NCI-H1105 (cell line): ENCODE measurements at places on chromosomes 4 and X.

DNA sequence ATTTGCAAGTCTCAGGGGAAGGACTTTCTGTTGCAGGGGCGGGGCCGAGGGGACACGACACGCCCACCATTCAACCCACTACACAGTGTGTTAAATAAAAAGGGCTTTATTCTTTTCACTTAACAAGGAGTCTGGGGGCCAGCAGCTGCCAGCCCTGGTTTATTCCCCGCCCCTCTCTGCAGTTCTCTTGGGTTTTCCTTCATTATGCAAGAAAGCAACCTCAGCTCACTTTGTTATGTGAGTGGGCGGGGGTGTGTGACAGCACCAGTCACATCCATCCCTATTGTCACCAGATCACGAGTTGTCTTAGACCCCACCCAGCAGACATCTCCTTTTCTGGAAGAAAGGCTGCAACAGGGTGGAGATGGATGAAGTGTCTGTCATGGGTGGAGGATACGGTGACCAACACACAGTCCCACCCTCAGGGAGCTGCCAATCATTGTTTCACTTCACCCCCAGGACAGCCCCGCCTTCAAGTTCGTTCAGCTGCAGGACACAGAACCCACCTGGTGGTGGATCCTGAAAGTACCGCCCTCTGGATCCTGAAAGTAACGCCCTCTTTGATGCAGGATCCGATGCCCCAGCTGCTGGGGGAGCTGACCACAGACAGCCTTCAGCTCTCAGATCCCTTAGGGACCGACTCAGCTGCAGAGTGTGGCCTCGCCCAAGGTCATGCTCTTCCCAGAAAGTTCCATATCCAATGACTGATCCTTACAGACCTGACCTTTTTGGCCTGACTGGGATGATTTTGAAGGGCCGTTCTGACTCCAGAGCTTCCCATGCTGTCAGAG lies 79.6 kb downstream of the SMIM20 start:
- no peak for DNase-seq

DNA sequence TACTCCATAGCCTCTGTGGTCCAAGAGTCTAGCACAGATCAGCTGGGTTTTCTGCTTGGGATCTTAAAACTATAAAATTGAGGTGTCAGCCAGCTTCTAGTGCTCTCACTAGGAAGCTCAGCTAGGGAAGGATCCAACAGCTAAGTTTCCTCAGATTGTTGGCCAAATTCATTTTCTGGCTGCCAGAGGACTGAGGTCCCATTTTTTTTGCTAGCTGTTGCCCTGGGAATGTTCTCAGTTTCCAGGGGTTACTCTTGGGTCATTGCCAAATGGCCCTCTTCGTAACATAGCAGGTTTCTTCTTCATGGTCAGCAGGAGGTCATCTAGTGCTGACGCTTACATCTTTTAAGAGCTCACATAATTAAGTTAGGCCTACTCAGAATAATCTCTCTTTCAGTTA lies 2178.2 kb downstream of the ARAP2 start:
- DNase-seq = no peak

DNA sequence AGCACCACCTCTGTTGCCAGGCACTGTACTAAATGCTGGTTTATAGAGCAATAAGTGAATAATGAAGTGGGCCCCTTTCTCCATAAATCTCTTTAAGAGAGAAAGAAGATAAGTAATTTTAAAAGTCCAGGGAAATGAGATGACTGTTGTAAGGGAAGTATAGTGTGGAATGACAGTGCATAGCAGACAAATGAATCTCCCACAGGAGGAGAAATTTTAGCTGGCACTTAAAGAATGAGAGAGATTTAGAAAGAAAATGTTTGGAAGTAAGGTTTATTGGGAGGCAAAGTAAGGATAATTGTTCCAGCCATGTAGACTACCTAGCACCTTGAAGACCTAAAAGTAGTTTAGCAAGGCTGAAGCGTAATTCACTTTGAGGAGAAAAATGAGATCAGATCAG lies 1081.1 kb upstream of the PABPC4L start:
- no peak for DNase-seq

DNA sequence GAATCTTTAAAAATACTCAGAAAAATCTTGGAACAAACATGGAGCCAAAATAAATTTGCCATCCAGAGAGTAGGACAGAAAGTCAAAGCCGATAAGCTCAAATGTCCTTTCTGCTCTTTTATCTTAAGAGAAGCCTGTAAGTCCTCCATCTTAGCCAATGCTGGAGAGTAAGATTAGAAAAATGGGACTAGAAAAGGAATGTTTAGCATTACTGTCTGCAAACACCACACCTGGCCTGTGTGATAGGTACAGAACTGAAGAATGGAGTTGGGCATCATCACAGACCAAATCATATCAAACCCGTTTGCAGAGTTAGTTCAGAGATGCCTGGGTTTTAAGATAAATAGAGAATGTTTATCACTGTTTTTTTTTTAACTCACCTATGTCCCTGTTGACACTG lies 10.5 kb upstream of the SLC39A8 start:
- DNase-seq = no peak

GRCh38 chr4:44221407-44221806 lies 227.2 kb downstream of the KCTD8 start:
- no peak for DNase-seq
